ENCODE measurements at places on chromosomes 4 and X. TPM values are rescaled to one million over a fixed set of nuclear protein-coding genes. Genes with fewer than 3 reads are reported as not detected.

CFAP47 gene
- total RNA-seq, result not detected

DNA sequence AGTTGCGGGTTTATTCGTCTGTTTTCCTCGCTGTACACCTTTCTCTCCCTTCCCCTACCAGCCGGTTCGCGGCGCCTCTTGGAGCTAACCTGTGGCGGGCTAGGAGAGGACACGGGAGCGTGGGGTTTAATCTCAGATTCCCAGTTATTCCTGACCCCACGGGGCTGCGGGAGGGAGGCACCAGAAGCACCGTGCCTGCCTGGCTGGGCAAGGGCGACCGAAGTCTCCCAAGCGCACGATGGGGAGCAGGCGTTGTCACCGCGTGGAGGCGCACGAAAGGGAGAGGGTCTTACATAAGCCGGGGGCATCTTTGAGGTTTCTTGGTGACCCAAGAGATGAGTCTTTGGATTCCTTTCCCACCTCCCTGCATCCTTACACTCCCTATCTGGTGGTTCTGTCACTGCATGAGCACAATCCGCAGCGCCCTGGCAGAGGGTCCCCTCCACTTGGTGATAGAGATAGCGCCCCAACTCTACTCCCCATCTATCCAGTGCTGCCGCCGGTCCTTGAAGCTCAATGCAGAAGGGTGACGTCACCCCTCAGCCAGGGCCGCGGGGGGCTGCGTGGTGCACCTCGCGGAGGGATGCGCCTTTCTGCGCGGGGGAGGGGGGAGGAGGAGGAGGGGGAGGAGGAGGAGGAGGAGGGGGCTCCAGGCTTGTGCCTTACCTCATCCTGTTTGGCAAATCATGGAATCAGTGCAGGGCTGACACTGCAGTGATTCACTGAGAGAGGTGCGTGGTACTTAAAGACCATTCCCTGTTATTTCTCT lies 793 bp downstream of the TSPAN7 start:
- DNase-seq, result no peak

CENPVL1 gene
- not detected for total RNA-seq

- no peak for DNase-seq
Measured at GRCh38 chr4:164725066-164725465, 28.9 kb upstream of the SMIM31 start.

DNA sequence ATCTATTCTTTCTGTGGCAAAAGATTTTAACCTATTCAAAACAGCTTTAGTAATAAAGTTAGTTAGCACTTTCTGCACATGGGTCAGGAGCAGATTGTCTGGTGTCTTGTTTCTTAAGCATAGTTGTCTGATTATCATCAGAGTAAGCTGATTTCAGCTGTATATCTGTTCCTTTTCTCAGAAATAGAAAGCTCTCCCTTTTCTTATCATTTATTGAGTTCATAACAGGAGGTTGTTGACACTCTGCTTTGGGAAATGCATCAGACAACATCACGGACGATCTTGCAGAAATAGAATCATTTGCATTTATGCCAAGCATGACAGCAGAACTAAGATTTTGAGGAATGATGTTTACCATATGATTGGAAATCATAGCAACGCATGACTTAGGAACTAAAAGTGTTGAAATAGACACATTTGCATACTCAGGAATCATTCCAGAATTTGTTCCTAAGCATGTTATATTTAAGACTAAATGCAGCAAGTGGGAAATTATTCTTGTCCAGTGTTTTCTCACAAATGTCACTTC lies 66.7 kb downstream of the RBMX2 start:
- DNase-seq, result no peak

GRCh38 chr4:53713767-53714166 lies 122.5 kb upstream of the LNX1 start:
- no peak for DNase-seq

Data from IMR-90 (cell line).